ENCODE measurements at places on chromosomes 4 and X.

DNA sequence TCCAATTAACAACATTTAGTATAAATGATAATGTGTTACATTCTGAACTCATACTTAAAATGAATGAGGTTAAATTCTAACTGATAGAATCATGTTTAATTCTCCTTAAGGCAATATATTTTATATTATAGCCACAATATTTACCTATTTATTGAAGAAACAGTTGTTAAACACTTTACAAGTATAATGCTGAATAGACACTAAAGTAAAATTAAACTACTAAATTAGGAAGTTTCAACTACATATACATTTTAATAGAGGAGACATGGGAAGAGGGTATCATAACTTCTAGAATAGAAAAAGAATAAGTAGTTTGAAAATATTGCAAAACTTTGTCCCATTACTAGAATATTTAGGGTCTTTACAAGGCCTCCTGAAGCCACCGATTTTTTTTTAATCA lies 36.2 kb upstream of the GRIA2 start:
- no peaks in the 10 kb centered on the region for H3K27me3 ChIP-seq
- H3K4me3 ChIP-seq, result no peak overlapping the region
- H3K27ac ChIP-seq, result no peak overlapping the region
- no peaks in the 10 kb centered on the region for H3K4me1 ChIP-seq
- no peak for DNase-seq

DNA sequence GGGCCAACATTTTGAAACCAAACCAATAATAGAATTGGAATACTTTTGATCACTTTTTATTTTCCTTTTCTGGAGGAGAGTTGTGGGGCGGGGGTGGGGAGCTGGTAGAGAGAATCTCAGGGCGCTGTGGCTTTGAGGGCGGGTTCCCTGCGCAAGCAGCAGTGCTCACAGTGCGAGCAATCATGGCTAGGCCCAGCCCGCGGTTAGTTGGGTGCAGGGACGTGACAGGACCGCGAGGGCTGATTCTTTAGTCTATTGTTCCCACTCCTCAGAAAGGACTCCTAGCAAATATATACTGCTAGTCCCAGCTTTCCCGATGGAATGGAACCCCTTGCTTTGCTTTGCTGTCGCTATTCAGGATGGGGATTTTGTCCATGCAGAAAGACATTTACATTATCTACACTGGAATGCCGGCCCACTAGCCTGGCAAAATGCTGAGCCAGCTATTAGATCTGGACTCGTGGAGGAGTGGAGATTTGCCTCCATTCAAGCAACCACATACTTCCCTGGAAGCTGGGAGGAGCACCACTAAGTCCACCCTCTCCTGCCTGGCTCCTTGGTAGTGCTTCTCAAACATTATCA lies 23.9 kb upstream of the APLN start:
- no peak overlapping the region for H3K4me3 ChIP-seq
- no peak for DNase-seq
- no peaks in the 10 kb centered on the region for H3K36me3 ChIP-seq
- no peak overlapping the region for H3K27ac ChIP-seq
- peaks cover 1% of the 10 kb centered on the region for H3K27me3 ChIP-seq

GRCh38 chrX:142576615-142577014 lies 371.5 kb upstream of the MAGEC2 start:
- H3K27ac ChIP-seq, result no peak overlapping the region
- H3K36me3 ChIP-seq, result no peaks in the 10 kb centered on the region
- H3K4me1 ChIP-seq, result no peaks in the 10 kb centered on the region
- DNase-seq, result no peak

GRCh38 chr4:105430811-105431210 lies 43.1 kb downstream of the PPA2 start:
- H3K27ac ChIP-seq, result no peak overlapping the region
- no peak overlapping the region for H3K4me3 ChIP-seq
- H3K27me3 ChIP-seq, result no peaks in the 10 kb centered on the region
- no peak for DNase-seq
- peaks cover 21% of the 10 kb centered on the region for H3K36me3 ChIP-seq
- H3K4me1 ChIP-seq, result peaks cover 2% of the 10 kb centered on the region

DNA sequence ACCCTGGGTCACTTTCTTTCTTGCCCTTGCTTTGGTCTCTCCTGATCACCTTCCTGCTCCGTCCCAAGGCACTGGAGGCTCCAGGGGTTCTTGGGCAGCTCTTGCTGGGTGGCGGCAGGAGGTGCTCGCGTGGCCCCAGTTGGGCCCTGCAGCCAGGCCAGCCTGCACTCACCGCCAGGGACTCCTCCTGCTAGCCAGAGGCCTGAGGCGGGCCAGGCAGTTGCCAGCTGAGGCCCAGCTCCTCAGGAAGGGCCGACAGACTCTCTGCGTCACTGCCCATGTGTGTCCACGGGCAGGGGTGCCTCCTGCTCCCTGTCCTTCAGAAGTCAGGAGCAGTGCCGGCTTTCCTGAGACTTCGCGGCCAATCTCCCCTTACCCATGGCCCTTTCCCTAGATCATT lies 9.3 kb downstream of the SUV39H1 start:
- H3K27me3 ChIP-seq, result peaks cover 3% of the 10 kb centered on the region
- H3K36me3 ChIP-seq, result peaks cover 4% of the 10 kb centered on the region
- no peaks in the 10 kb centered on the region for H3K4me1 ChIP-seq
- DNase-seq, result no peak

- no peak overlapping the region for H3K27ac ChIP-seq
- H3K4me3 ChIP-seq, result no peak overlapping the region
- peaks cover 2% of the 10 kb centered on the region for H3K27me3 ChIP-seq
- H3K4me1 ChIP-seq, result no peaks in the 10 kb centered on the region
These were observed 779 bp downstream of the GABRQ start for GRCh38 chrX:152638443-152638904.

- H3K27ac ChIP-seq, result peak overlapping the region; percentile 40
- H3K4me3 ChIP-seq, result no peak overlapping the region
- H3K4me1 ChIP-seq, result no peaks in the 10 kb centered on the region
- H3K36me3 ChIP-seq, result no peaks in the 10 kb centered on the region
- no peaks in the 10 kb centered on the region for H3K27me3 ChIP-seq
- DNase-seq, result no peak
These were observed 7.5 kb downstream of the MSANTD1 start for GRCh38 chr4:3256230-3257102.

Measured in endothelial cell (in vitro differentiated cells).